ENCODE measurements at places on chromosomes 11 and 22.

- DNase-seq = no peak
Observed at GRCh38 chr11:117823294-117823945, 1.1 kb downstream of the FXYD2 start.

DNA sequence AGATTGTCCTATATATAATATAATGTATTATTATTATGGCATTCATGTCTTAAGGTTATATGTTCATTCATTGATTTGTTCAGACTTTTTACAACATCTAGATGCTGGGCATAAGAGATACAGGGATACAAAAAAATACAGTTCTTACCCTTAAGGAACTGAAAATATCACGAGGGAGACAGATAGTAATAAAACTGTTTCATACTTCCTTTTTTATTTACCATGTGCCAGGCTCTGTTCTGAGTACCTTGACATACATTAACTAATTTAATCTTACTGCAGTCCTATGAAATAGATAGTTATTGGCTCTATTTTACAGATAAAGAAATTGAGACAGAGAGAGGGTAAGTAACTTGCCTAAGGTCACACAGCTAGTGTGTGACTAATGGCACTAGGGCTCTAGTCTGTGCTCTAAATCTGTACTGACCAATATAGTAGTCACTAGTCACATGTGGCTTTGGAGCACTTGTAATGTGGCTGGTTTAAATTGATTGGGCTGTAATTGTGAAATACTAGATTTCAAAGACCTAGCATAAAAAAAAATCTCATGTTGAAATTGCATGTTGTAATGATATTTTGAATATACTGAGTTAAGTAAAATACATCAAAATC is 21.3 kb downstream of the TRIM44 start:
- no peak for DNase-seq

DNA sequence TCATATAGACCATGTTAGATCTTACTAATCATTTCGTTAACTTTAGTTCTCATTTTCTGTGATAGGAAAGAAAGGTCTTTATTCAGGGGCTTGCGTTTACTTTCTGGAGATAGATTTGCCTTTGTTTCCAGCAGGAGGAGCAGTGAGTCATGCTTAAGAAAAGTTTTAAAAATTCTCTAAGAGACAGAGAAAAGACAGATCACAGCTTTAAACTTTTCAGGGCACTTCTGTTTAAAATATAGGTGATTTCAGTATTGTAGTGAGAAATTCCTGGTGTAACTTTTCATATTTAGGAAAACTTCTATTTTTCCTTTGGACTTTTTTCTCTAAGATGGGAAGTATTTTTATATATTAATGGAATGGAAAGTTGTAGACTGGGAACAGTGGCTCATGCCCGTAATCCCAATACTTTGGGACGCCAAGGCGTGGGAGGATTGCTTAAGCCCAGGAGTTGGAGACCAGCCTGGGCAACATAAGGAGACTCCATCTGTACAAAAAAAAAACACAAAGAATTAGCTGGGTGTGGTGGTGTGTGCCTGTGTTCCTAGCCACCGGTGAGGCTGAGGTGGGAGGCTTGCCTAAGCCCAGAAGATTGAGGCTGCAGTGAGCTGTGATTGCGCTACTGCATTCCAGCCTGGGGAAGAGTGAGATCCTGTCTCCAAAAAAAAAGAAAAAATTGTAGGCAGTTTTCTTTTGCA is 60.3 kb downstream of the ATXN10 start:
- DNase-seq = no peak

GRCh38 chr11:22957786-22958185 is 97.5 kb upstream of the CCDC179 start:
- no peak for DNase-seq

DNA sequence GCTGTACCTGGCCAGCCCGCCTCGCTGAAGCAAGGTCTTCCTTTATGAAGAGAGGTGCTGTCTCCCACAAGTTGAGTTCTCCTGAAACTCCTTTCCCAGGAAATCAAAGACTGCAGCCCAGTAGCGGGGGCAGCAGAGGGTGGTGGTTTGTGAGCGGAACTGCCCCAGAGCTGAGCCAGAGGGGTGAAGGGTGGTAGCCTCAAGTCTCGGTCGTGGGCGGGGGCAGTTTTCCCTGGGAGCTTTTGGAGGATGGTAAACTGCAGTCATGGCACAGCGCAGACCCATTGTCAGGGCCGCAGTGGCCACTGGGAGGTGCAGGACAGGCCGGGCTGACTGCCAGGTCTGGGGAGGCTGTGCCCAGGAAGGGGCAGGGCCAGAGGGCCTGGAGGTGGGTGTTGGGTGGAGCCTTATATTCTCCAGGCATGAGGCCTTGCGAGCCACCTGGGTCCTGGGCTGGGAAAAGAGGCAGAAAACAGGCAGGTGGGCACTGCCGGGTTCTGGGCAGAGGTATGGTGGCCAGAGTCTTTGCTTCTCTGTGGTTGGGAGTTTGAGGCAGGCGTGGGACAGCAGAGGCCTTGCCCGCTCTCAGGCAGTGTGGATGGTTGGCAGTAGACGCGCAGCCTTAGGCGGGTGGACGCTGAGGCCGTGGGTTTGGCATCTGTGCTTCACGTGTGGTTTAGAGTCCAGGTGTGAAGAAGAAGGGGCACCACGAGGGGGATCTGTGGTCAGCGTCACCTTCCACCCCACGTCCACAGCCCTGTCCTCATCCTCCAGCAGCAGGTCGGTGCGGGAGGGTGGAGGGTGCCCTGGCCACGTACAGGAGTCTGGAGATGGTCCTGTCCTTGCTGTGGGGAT is 1176.4 kb downstream of the BRD1 start:
- DNase-seq = no peak

GRCh38 chr11:62260261-62260953 is 9.6 kb upstream of the SCGB2A2 start:
- no peak for DNase-seq

GRCh38 chr11:73262851-73263495 is 9.2 kb upstream of the P2RY6 start:
- no peak for DNase-seq

DNA sequence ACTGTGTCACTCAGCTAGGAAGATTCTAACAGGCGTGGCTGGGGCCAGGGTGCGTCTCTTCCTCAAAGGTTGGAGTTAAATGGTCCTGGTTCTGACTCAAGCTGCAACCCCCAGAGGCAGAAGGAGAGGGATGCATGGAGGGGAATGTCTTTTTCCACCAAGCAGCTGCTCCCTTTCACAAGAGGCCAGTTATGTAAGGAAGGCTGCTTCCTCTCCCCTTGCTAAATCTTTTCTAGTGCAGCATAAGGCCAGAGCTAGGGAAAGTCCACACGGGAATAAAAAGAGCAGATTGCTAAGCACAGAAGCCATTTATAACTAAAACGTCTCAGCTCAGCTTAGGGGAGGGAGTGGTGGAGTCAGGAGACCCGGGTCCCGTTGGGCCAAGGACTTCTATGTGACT is 10.0 kb downstream of the PVALB start:
- DNase-seq = no peak

DNA sequence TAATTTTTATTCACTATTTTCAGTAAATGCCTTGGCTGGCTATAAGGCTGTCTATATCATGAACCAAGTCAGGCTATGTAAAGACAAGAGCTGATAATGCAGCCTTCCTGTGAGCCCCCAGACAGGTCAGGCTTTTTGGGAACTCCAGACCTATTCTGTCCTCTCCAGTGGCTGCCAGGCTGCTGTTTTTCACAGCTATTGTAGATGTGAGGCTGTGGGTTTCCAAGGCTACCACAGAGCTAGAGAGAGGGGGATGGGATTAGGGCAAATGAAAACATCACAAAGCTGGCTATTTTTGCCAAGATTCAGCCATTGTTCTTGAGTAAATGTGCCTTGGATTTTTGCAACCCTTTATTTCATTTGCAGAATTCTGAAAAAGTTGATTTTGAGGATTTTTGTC is 55.7 kb upstream of the SORL1-AS1 start:
- DNase-seq = no peak

DNA sequence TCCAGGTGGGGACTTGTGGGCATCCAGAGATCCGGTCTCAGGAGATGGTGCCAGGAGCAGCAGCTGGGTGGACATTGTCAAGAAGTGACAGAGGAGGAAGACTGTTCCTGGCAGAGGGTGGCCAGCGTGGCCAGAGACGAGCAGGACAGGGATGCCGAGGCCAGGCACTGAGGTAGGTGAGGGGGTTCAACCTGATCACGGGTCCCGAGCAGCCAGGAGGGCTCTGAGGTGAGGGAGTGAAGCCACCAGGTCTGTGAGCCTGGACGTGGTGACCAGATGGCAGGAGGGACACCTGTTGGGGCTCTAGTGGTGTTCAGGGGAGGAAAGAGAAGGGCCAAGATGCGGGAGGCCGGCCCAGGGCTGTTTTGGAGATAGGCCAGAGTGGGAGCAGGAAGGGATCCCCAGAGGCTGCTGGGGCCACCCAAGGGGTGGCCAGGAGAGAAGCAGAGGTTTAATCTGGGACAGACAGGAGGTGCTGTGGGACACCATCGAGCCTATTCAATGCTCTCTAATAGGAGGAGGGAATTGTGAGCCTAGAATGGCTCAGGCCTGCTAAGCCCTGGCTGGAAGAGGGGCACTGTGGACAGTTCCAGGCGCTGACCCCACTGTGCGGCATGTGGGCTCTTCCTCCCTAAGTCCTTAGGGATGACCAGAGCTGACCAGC is 6.3 kb downstream of the PPM1F start:
- no peak for DNase-seq

- DNase-seq = no peak
Observed at GRCh38 chr11:67293090-67293489, 4.0 kb downstream of the ANKRD13D start.

DNA sequence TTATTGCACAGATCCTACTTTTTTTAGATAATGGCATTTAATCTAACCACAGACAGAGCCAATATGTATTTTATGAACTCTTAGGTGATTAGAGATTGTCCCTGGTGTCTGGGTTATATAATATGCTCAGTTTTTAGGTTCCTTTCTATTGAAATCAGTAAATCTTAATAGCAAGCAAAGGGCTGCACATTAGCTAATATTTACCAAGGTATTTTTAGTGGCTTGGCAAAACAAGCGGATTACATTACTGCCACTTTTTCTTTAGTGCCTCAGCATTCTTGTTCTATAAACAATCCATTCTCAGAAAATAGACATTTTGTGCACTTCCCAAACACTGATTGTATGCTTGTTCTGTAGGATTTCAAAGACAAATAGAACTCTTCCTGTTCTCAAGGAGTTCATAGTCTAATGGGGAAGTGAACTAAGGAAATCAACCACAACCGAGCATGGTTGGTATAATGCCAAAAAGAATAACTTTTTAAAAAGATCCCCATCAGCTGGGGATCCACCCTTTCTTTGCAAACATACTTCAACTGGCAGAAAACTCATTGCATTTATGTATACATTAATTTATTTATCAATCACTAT is 23.8 kb downstream of the KCNJ1 start:
- DNase-seq = no peak

DNA sequence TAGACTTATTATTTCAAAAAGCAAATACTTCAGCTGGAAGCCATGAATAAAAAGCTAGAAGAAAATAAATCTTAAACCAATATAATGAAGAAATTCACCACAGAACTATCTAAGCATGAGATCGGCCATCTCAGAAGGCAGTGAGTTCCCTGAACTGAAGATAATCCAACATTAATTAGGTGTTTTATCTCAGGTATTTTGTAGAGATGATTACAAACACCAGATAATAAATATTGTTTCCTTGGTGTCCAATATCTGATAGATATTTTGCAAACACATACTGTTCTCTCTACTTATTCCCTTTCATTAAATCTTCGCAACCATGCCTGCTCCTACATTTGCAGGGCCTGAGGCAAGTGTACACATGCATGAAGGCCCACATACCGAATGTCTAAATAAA is 26.0 kb upstream of the FAM181B start:
- no peak for DNase-seq

- no peak for DNase-seq
Observed at GRCh38 chr22:45069925-45070324, 60.1 kb upstream of the PHF21B start.

DNA sequence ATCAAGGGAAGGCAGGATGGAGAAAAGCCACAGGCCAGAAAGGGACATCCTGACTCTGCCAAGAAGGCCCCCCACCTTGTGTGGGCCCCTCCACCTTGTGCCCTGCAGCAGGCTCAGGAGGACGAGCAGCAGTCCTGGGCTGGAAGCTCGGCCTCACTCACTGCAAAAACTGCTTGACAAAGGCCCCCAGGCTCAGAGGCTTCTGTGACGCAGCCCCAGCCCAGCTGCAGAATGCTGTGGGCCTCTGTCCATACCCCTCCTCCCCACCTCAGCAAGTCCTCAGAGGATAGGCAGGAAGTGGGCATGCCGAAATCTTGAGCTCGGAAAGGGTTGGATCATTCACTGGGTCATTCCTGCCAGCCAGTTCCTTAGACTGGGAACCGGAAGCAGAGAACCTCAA is 61.9 kb downstream of the NRXN2 start:
- no peak for DNase-seq

DNA sequence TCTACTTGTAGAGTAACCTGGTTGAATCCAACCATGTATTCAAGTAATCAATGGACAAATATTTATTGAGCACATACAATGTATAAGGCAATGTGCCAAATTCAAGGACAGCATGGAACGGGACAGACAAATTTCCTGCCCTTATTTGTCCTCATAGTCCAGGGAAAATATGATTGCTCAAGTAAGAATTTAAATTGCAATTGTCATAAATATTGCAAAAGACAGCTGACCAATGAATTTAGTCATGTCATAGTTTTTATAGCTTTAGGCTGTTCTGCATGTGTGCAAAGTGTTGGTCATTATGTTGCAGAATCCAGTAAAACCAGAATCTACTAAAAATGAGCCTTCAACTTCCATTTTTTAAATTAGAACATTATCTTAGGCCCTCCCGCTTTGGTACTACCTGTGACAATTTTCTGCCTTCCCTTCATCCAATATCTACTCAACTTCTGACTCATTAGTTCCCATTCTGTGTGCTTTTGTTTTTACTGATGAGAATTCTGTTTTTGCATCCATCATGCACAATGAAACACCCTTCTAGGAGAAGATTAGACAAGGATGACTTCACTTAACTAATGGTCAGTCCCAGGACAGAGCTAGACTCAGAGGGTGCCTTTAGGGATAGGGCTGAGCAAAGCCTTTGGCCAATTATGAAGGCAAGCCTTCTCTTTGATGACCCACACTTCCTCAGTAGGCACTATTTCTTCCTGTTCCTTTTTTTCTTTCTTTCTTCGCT is 45.8 kb upstream of the FIBIN start:
- DNase-seq = no peak

- no peak for DNase-seq
Observed at GRCh38 chr11:17563961-17564686, 17.1 kb downstream of the OTOG start.
